ENCODE measurements at places on chromosomes 3 and 15.

DNA sequence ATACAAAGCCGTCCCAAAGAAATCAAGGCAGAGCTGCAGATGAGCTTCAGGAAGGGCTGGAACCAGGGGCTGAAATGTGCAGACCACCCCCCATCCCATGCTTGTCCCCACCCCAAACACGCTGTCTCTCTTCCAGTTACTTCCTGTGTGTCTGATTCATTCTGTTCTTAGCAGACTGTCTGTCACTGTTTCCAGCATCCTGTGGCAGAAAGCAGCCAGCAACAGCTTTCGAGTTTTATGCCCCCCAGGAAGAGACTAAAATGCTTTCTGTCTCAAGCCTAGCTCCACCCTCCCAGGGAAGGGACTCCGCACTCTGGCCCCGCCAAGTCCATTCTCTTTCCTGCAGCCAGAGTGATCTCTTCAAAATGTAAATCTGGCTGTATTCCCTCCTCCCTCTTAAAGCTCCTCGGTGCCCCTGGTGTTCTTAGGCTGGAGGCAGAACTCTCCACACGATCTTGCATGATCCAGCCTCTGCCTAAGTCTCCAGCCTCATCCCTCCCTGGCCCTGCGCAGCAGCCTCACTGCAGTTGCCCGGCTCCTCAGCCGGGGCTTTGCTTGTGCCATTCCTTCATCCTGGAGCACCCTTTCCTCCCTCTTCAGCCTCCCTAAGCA is 41.5 kb downstream of the HRH1 start:
- DNase-seq = no peak

DNA sequence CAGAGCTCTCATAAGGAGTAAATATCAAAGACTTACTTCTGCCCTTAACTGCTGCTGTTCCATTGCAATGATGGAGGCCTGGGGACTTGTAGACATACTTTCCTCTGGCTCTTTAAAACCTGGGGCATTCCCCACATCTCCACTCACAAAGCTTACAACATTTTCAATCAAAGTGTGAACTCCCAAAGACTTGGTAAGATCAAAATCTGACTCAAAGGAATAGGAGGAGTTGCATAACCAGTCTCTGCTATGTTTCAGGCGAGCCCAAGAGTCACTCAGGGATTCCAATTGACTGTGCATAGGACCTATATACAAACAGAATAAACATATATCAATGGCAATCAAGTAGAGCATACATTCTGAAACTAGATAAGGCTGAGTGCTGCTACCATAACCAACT is 101.5 kb downstream of the FBXL22 start:
- DNase-seq = no peak

GRCh38 chr3:157493627-157494550 is 9.3 kb downstream of the VEPH1 start:
- DNase-seq = no peak

DNA sequence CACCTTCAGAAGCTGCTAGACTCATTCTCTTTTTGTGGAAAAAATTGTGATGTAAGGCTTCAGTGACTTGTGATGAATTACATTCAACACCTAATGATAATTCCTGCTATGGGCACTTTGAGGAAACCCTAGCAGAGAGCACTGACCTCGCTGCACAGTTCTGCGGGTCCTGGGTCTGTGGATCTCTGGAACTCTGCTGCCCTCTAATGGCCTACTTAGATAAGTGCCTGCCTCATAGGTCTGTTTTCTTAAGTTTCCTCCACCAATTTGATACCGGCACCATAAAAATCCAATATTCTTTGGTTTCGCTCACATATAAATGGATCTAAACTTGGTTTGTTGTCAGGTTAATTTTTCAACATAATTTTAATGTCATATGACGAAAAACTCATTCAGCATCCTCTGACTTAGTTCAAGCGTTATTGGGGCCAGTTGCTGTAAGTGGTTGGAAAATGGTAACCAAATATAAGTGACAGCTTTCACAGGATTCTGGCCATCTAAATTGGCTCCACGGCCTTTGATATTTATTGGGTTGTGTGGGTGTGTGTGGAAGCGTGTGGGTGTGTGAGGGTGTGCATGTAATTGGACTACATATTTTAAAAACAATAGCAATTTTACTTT is 10.4 kb downstream of the SLITRK3 start:
- no peak for DNase-seq

GRCh38 chr3:136860541-136860940 is 1.5 kb upstream of the NCK1 start:
- DNase-seq = no peak

DNA sequence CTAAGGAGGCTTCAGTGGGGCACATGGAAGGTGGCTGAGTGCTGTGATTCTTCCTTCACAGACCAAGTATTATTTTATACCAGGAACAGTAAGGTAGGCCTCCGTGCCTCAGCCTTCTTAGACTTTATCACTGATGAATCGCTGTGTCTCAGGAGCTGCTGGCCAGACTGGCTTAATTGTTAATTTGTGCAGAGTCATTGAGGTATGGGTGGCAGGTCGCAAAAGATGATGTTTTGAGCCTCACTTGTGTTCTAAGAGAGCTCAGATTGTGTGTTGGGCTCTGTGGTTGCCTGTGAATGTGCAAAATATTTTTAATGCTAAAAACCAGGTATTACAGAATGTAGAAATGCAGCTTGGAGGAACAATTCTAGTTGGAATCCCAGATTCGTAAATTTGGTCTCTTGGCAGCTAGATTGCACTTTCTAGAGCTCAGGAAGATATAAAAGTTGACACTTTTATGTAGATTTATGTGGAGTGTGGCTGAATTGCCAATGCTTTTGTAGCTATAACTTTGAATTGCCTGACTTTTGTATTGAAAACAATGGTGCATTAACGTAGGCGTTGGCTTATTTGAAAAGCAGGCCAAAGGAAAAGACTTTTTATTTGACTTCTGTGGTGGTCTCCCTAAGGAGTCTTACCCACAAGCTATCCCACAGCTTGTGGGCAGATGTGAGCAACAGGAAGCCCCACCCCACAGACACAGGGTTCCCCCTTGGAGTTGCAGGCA is 53.4 kb downstream of the LARS2 start:
- no peak for DNase-seq

GRCh38 chr3:99700631-99701268 is 62.4 kb downstream of the COL8A1 start:
- no peak for DNase-seq

- no peak for DNase-seq
Measured at GRCh38 chr3:60081381-60082095, 1031.7 kb upstream of the CFAP20DC start.

DNA sequence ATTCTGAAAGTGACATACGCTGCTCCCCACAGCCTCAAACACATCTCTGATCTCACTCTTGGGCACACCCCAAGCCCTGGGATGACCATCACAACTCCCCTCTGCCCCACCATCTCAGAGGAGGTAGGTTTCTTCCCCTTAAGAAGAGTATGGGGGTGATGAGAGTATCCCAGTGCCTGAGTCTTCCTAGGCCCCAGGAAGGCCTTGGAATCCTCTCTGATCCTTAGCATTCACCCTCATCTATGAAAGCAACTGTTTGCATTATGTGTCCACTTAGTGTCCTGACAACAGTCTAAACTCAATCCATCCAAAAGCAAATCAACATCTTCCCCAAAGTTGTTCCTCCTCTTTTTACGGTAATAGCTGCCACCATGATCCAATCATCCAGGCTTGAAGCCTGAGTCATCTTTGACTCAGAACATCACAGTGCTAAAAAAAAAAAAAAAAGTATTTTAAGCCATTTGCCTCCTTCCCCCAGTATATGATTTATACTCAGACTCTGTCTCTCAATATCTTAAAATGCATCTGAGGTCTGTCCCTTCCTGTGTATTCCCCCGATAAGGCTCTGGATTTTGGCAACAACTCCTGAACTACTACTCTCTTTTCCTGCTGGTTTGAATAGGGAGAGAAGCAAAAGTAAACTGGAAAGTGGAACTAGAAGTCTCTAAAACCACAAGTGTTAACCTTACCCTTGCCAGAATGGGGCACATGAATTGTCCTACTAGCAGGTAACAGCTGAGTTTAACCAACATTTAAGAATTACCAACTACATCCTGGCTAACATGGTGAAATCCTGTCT is 22.5 kb downstream of the POPDC2 start:
- DNase-seq = no peak

GRCh38 chr3:112199622-112200316 is 66.7 kb upstream of the GCSAM start:
- no peak for DNase-seq

- DNase-seq = no peak
Measured at GRCh38 chr3:46674031-46674845, 19.2 kb downstream of the ALS2CL start.
